H1 (cell line): ENCODE measurements at places on chromosomes 4 and X. TPM values are rescaled to one million over a fixed set of nuclear protein-coding genes. Genes with fewer than 3 reads are reported as not detected.

ENOX2 gene
- total RNA-seq, result 10.9 and 12.3 TPM in 2 replicates

COL4A5 gene
- 22.9 and 24.9 TPM in 2 replicates for total RNA-seq

ART3 gene
- total RNA-seq, result 0.63 and 2.0 TPM in 2 replicates

DNA sequence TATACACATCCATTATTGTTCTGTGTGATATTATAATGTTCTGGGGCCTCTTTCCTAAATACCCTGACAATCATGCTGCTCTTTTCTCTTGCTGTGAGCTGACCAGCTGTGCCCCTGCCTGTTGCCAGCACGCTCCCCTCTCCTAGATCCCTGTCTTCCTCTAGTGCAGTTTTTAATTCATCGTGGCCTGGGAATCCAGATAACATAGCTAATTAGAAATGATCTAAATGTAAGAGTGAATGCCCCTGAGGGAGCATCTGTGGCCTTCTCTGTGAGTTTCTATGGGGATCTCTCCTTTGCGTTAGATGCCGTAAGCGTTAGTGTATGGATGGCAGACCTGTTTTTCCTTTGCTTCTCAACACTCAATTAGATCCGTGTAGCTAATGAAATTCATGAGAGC, 434.3 kb downstream of the SPRY1 start:
- no peak overlapping the region for H3K27ac ChIP-seq
- no peaks in the 10 kb centered on the region for H3K4me1 ChIP-seq
- DNase-seq, result no peak
- no peaks in the 10 kb centered on the region for H3K27me3 ChIP-seq
- H3K36me3 ChIP-seq, result no peaks in the 10 kb centered on the region

DNA sequence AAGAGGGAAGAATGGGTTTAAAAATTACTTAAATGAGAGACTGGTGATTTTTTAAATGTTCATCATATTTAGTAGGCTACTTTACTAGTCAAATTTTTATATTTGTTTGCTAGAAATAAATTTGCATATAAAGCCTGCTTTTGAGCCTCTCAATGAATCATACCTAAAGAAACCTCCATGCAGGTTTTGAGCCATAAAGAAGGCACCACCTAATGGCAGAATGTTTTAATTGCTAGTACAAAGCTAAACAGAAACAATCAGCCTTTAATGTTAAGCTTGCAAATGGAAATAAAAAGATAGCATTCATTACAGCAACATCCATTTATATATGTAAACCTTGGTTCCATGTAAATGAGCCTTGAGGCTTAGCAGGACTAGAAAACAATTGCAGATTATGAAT, 989.7 kb downstream of the CCSER1 start:
- H3K4me1 ChIP-seq, result no peaks in the 10 kb centered on the region
- no peaks in the 10 kb centered on the region for H3K27me3 ChIP-seq
- H3K27ac ChIP-seq, result no peak overlapping the region
- H3K36me3 ChIP-seq, result no peaks in the 10 kb centered on the region
- H3K4me3 ChIP-seq, result no peak overlapping the region
